H7 (cell line): ENCODE measurements at places on chromosomes 2 and 18. TPM values are rescaled to one million over a fixed set of nuclear protein-coding genes. Genes with fewer than 3 reads are reported as not detected.

DNA sequence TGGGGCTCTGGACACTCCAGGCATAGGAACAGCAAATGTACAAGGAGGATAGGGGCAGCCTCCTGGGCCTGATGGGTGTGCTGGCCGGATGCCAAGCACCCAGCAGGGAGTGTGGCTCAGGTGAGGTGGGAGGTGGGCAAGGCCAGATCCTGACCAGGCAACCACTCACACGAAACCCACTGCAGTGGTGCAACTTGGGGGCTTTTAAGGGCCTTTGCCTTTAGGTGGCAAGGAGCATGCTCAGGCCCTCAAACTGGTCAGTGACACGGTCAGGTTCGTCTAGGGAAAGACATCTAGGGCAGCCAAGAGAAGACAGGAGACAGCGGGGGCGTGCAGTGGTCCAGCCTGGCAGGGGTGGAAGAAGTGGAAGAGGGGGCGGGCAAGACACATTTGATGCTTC is 18.4 kb upstream of the TEX51 start:
- no peak for DNase-seq

GRCh38 chr2:203401-203800 is 60.4 kb downstream of the SH3YL1 start:
- no peak for DNase-seq

- no peak for DNase-seq
Observed at GRCh38 chr2:178909507-178909906, 102.3 kb upstream of the TTN start.

Gene CIB4
- not detected in 2 replicates for total RNA-seq

DNA sequence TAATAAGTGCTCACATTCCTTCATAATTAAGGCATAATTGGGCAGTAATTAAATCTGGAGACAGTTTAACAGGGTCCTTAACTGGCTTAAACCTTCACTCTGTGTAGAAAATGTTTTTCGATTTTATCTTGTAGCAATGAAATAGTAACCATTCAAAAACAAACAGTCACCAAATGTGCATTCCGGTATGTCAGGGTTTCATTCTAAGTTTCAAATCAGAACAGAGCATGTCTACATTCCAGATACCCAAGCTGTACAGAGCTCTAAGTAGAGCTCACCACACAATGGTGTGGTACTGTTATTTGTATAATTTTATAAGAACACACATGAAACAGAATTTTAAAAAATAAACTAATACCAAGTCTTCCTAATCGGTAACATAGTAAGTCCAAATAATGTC is 52.6 kb downstream of the SMAD2 start:
- DNase-seq: no peak

DNA sequence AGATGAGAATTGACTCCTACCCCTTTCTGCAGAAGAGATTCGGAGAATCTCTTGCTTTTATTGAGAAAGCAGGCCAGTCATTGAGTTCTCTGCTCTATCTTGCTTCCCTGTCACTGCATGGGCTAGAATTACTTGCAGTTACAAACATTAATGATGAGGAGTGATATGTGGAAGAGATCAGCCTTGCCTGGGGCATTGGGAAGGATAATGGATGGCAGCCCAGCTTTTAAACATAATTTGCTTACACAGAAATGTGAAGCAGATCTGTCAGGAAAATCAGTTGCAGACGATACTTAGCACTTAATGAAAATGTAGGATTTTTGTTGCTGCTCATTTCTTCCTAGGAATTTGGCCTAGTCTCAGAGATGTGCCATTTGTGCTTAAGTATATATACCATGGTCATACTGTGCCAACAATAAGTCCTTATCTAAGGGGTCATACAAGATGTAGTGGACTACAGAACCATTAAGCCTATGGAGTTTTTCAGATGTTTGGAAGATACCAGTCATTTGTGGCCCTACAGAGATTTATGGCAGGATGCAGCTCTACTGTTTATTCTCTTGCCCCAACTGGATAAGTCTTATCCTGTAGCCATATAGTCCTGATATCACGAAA is 92.7 kb downstream of the XRCC5 start:
- no peak for DNase-seq

Gene POTEI
- total RNA-seq: 0.07 TPM in 2 replicates

Gene STPG4
- not detected in 2 replicates for total RNA-seq
